AG09309 (cell line): ENCODE measurements at places on chromosomes 5 and 9.

DNA sequence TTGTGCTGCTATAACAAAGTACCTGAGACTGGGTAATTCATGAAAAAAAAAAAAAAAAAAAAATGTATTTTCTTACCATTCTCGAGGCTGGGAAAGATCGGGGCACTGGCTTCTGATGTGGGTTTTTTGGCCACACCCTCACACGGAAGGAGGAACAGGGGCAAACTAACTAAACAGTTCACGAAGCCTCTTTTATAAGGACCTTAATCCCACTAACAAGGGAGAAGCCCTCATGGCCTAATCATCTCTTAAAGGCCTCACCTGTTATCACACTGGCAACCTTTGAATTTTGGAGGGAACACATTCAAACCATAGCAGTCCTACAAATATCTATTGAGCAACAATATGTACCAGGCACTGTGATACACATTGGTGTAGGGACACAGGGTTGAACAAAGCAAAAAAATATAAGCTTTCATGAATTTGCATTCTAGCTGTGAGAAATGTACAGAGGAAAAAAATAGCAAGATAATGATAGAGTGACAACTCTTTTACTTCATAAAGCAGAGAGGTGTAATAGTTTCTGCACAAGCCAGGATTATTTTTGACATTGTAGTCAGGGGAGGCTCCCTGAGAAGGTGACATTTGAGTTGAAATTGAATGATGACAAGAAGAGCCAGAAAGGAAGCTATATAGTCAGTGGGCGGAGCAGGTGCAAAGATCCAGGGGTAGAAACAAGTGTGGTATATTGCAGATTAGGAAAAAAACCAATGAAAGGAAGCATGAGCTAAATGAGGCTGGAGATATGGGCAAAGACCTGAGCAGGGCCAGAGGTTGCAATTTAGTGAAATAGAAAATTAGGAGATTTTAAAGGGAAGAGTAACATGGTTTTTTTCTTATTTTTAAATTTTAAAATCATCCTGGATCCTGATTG, 68.1 kb upstream of the GRAMD2B start:
- no peak for DNase-seq

GRCh38 chr5:133990396-133990795, 14.4 kb downstream of the VDAC1 start:
- no peak for DNase-seq

GRCh38 chr9:1759009-1759408, 256.1 kb upstream of the SMARCA2 start:
- DNase-seq, result no peak

DNA sequence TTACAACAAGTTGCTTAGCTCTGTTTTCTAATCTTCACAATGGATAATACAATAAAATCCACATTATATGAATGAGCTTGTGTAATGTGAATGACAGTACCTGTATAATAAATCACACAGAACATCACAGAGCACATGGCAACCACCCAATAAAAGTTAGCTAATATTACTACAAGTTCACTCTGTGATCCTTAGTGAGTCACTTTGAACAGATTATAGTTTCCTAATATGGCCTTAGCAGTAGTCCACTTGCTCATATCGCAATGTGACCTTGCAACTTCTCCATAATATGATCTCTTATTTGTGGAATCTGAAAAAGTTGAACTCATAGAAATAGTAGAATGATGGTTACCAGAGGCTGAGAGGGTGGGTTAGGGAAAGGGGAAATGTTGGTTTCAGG, 361.3 kb downstream of the PTPRD start:
- no peak for DNase-seq
